ENCODE measurements at places on chromosomes 5 and 9.
A peak's percentile ranks its signal among the peaks of the same experiment; 100 is the strongest.

- DNase-seq: no peak
These were observed 21.8 kb upstream of the PPP2CA start for GRCh38 chr5:134247428-134248224.

- no peak for DNase-seq
These were observed 35.5 kb downstream of the ARHGEF37 start for GRCh38 chr5:149616727-149617285.

DNA sequence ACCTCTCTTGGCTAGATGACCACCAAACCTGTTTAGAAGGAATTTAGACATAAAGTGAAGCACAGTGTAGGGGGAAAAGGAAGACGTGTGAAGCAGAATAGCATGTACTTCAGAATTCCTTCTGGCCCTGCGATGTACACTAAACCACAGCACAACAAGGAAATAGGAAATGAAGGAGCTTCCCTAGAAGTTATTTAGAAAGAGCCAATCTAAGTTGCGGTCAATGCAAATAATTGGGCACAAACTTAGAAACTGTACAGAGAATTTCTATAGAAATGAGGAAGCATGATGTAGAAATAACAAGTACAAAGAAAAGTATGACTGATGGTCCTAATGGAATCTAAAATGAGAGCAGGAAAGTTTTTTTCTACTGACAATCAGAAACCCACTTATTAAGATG, 41.5 kb downstream of the ANKRD55 start:
- DNase-seq: no peak

DNA sequence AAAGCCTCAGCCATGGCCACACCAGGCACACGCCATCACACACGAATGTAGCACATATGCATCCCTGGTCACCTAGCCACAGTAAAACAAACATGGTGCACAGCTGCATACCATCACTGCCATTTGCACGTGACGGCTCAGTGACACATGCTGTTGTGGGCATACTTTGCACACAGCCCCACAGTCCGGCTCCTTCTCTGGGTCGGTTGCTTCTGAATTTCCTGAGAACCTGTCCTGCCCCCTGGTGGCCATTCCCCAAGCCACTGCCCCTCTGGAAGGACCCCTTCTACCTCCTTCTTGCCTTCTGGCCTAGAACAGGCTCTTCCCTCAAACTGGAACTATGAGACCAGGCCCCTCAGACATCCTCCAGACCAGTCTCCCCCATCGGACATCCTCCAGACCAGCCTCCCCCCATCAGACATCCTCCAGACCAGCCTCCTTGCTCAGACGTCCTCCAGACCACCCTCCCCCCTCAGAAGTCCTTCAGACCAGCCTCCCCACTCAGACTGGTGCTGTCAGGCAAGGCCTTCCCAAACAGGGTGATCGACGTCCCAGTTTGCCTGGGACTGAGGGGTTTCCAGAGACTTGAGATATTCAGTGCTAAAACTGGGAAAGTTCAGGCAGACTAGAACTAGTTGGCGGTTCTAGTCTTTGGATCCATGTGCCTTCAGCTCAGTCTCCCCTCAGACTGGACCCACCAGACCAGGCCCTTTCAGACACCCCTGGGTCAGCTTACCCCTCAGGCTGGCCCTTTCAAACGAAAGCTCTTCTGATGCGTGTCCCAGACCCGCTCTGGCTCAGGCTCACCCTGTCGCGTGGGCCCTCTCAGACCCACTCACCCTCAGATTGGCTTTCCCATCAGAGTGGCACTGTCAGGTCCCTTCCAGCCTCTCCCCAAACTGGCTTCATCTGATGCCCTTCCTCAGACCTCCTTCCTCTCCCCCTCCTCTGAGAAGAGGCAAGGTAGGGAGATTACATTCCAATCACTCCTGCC, 24.3 kb upstream of the ENHO start:
- DNase-seq: peak; percentile 57

DNA sequence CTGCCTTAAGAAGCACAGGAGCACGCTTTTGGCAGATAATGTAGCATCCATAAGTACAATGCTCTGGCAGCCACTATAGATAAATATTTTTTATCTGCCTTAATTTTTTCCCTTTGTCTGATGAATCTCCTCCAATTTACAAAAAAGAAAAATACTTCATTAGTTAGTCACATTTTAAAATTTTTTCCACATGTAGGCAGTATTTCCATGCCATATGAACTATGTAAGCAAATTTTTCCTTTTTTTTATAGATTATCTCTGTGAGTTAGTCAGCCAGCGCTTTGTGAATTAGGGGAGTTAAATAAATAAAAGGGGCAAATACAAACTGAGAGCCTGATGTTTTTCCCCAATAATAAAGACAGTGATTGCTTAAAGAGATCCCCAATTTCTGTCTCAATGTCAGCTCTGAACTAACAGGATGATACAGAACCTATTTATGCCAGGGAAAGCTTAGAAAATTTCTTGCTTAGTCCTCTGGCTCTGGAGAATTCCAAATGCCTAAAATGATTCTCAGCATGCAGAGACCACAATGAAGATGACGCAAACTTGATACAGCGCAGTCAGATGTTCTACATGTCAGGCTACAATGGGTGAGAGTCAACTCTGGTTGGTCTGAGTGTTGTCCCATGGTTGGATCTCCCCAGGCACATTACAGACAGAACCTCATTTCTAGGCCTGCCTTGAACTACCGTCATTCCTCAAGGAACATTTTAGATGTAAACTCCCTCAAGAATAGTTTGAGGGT, 390.4 kb upstream of the CDH6 start:
- no peak for DNase-seq

GRCh38 chr9:117184173-117184572, 230.7 kb downstream of the ASTN2 start:
- no peak for DNase-seq

DNA sequence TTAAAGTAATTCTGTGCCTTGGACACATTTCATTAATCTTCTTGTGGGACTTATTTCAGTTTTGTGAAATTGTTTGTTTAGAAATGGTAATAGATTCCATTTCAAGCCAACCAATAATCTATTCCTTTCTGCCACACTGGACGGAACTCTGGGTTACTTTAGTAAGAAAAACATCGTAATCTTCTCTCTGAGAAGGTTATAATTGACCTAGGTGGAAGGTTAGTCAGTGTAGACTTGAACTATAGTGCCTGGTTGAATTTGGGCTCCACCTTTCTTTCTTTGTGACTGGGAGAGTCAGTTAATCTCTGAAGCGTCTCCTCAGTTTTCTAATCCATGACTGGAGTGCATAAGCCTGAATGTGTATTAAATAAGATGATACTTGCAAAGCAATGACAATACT, 89.7 kb upstream of the PRLR start:
- no peak for DNase-seq

DNA sequence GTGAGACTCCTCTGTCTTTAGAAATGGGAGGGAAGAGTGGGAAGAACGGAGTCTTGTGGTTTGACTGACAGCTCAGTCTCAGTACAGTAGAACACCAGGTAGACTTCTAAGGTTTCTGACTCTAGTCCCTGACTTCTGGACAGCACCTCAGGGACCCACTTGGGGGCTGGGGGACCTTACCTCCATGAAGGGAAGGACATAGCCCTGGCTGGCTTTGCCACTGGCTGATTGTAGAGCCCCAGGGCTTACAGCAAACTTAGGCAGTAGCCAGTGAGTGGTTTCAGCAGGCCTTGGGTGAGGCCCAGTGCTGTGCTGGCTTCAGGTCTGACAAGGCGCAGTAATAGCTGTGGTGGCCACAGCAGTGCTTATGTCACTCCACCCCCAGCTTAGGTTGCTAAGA, 290.0 kb upstream of the PRR16 start:
- no peak for DNase-seq

GRCh38 chr5:153919161-153919560, 119.5 kb downstream of the FAM114A2 start:
- DNase-seq: no peak

- DNase-seq: no peak
These were observed 32.6 kb upstream of the RASGEF1C start for GRCh38 chr5:180241600-180241999.

- no peak for DNase-seq
These were observed 67.3 kb downstream of the ZNF618 start for GRCh38 chr9:113943112-113944009.

DNA sequence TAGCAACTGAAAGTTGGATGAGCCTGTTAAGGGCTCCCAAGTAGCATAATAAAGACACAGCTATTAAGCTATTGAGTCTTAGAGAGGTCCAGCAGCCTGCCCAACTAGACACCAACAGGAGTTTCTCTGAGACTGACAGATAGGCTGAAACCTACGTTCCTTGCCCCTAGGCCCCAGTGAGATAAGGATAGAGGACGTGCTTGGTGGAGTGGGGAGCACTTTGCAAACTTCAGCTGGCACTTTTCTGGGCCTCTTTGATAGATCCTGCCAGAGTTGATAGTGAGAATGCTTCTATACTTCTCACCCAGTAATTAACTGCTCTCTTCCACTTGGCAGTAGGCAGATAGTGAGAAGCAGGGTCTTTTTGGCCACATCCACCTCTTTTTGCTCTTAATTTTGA, 20.8 kb upstream of the CTNNA1 start:
- no peak for DNase-seq

DNA sequence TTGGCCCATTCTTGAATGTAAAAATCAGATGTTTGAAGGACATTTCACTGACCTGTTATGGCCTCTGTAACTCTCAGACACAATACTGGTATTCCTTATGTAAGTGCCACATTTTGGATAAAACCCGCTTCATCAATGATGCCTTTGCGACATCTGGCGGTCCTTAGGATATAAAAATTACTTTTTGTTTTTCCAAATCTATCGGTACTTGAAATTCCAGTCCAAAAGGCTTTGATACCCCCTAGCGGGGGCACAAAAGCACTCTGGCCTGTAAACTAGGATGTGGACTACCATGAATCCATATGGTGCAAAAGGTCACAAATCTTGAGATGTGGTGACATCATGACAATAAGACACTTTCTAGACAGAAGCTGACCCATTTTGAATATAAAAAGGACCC, 291.8 kb downstream of the KIAA0825 start:
- DNase-seq: no peak

GRCh38 chr9:4862506-4863250, 69.9 kb downstream of the RCL1 start:
- no peak for DNase-seq

DNA sequence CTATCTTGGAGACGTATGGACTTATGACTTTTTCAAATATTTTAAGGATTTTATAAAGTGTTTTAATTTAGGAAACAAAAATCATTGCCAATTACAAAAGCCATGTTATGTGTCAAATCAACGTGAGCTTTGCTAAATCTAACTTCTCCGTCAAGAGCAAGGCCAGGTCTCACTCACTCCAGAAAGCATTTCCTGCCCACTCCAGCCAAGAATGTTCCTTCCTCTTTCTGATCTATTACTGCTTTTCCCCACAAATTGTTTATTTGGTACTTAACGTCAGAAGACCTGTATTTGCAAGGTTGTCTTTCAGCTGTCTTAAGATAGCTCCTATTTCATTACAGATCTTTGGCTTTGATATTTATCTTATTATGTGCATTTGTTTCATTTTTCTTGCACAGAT, 193.5 kb upstream of the HAPLN1 start:
- DNase-seq: no peak

DNA sequence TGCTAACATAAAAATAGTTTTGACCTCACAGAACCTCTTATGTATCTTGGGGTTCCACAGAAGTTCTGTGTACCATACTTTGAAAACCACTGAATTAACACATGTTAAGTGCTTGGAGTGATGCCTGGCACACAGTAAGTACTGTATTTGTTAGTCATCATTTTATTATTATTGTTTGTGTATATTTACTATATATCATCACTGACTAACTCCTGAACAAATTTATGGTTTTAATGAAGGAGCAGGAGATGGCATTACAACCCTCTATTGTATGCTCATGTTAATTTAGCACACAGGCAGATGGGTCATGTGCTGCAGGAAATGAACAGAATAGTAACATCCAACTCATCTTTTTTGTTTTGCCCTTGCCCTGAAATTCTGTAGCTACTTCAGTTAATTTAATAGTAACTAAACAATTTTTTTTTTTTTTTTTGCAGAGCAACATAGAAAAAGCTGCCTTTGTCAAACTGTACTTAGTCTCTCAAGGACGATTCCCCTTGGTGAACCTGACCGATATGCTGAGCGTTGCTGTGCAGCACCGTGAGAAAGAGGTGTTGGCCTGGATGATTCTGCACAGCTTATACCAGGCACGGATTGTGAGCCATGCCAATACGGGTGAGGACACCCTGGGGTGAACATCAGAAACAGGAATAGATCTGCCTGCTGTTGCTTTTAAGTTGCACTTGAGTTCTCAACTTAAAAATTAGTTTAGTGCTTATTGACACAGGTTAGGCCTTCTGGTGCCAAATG, 45.4 kb downstream of the HACD4 start:
- DNase-seq: no peak

- DNase-seq: no peak
These were observed 28.6 kb upstream of the SLCO4C1 start for GRCh38 chr5:102324714-102325113.

DNA sequence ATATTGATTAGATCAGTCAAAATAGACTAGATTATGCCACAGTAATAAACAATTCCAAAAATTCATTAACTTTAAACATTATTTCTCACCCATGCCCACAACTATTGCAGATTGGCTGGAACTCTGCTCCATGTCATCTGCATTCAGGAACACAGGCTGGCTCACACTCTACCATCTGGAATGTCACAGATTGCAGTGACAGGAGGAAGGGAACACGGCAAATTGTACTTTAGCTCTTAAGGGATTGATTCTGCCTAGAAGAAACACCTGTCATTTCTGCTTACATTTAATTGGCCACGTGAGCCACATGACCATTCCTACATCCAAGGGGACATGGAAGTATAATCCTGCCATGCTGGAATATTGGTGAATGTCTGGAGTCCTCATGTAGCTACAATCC, 54.4 kb downstream of the ATPSCKMT start:
- DNase-seq: no peak

- DNase-seq: no peak
These were observed 34.4 kb downstream of the DUSP1 start for GRCh38 chr5:172736508-172737135.
